ENCODE measurements at places on chromosomes 7 and 10.

- no peak for DNase-seq
These were observed 216.8 kb downstream of the SNX10 start for GRCh38 chr7:26508481-26508880.

DNA sequence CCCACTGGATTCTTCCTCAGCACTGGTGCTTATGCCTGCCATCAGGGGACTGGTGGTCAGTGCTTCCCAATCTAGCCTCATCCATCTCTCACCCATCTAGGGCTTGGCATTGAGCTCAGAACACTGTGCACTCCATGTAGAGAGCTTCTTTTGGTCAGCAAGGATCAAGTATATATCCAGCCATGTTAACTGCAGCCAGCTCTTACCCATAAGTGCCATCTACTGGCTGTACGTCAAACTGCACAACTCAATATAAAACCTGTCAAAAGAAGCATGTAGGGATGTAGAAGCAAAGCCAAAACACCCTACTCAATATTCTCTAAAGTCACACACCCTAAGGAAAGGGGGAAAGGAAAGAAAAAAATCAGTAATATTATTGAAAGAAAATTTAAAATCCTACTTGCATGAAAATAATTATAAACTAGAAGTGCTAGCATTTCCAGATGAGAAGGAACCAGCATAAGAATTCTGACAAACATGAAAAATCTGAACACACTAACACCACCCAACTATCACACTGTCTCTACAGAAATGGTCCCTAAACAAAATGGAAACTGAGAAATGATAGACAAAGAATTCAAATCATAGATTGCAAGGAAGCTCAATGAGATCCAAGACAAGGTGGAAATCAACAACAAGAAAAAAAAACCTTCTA lies 531.1 kb upstream of the STEAP1 start:
- DNase-seq = peak; percentile 40

GRCh38 chr7:98254951-98255610 lies 3.0 kb upstream of the TECPR1 start:
- DNase-seq = no peak

DNA sequence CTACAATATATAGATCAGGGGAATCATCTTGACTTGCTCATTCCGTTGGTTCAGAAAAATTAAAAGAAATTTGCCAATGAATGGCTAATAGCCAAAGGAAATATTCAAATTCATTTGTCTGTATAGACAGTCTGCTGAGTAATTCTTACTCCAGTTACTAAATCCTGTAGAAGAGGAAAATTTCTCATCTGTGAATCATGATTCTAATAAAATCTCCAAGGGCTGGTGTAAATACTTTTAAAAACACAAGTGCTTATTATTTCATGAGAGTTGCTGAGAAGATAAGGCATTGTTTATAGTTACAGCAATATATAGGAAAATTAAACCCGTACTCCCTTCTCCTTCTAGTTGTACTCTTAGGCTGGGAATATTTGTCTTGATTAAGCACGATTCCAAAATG lies 53.0 kb downstream of the WNT2 start:
- DNase-seq = peak; percentile 86

DNA sequence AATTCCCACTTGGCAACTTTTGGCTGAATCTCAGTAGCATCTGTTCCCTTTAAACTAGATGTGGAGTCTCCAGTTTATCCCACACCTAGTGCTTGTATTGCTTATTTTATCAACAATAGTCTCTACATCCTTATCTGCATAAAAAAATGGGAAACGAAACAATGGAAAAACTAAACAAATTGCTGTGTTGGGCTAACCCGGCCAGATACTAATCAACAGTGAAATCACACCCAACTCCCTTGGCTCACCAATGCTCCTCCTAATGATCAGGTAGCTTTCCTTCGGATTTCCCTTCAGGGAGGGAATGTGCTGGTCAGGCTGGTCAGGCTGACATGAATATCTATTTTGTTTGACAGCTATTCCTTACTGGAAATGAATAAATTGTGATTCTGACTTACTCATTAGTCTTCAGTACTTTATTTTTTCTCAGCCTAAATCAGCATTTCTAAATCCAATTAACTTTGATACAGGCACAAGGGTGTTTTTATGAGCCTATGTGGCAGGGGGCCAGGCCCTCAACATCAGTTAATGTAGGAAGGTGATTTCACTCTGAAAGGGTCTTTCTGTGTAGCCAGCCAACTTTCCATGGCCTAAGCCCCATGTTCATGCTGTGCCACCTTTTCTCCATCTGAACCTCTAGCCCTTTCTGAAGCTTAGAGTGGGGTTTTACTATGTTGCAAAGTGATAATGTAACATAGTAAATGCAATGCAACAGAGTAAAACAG lies 170.5 kb upstream of the NPSR1 start:
- DNase-seq = no peak

DNA sequence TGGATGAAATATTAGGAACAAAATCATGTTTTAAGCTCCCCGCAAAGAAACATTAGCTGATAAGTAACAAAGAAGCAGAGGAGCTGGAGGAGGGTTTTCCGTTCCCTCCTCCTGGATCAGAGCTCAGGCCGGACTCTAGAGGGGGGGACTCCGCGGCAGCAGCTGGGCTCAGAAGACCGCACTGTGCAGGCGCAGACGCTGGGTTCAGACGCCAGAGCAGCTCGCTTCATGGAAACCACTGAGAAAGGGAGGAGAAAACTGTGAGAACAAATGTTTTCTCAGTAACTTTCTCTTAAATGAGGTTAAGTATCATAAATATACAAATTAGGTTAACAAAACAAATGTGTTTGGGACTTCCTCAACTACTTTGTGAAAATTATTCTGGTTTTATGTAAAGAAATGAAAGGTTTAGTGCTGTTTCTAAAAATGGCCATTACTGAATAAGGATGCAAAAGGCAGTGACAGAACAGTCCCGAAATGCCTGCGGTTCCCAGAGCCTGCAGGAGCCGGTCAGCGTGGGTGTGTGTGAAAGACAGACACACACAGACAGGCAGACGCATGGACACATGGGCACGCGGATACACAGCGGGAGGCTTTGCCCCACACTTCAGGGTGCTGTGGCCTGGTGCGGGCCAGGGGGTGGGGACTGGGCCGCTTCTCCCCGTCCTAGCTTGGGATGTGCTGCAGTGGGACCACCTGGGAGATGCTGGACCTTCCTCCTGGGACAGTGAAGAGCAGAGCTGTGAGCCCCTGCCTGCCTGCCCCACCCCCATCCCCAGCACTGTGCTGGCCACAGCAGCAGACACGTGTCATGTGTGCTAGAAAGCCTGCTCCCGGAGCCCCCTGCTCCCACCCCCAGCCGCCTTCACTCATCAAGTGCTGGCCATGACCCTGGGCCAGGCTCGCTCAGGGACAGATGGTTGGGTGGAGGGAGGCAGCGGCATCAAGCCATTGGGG lies 20.3 kb upstream of the ADGRA1 start:
- no peak for DNase-seq

GRCh38 chr10:52108236-52108635 lies 205.8 kb upstream of the DKK1 start:
- DNase-seq = no peak

GRCh38 chr7:1922071-1922869 lies 252.2 kb downstream of the ELFN1 start:
- peak; percentile 43 for DNase-seq

GRCh38 chr10:113752553-113752952 lies 1.1 kb downstream of the PLEKHS1 start:
- DNase-seq = no peak

- DNase-seq = no peak
These were observed 97.2 kb downstream of the JAZF1 start for GRCh38 chr7:28083164-28083997.

DNA sequence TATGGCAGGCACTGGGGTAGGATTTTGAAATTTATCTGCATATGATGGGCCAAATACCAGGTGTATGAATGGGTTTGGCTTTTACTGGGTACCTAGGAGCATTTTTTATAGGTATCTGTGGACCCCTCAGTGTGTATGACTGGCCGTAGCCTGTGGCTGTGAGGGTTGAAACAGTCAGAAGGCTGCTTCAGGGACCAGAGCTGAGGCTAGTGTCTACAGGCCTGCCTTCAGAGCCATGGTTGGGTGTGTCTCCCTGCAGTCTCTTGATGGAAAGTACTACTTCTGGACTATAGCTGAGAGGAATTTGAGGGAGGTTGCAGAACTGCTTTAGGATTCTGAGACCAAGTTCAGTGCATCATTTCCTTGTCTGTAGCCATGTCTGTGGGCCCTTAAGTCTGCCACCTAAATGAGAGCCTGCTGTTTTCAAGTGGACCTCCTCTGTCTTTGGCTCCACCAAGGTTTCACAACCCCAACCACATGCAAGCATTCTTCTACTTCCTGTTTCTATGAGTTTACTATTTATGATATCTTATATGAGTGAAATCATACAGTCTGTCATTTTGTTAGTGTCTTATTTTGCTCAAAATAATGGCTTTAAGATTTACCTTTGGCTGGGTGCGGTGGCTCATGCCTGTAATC lies 19.9 kb upstream of the ZNF138 start:
- DNase-seq = no peak

- no peak for DNase-seq
These were observed 47.4 kb downstream of the GRB10 start for GRCh38 chr7:50735333-50735732.

DNA sequence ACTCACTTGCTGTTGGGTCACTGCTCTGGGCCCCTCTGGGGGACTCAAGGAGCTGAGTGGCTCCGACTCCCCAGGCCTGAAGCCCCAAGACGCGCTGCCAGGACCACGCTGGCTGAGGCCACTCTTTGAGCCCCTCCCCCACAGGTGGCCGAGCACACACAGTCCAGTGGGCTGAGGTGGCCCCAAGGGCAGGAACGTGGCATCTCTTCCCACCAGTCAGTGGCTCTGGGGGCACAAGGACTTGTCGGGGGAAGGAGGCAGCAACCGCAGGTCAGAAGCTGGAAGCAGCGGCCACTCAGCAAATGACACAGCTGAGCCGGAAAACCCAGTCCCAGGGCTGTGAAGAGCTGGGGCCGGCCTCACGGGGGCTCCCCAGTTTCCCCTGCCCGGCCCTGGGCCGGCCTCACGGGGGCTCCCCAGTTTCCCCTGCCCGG lies 24.1 kb downstream of the GRIFIN start:
- DNase-seq = no peak

- peak; percentile 28 for DNase-seq
These were observed 305.5 kb downstream of the DNAJB9 start for GRCh38 chr7:108875139-108875538.

DNA sequence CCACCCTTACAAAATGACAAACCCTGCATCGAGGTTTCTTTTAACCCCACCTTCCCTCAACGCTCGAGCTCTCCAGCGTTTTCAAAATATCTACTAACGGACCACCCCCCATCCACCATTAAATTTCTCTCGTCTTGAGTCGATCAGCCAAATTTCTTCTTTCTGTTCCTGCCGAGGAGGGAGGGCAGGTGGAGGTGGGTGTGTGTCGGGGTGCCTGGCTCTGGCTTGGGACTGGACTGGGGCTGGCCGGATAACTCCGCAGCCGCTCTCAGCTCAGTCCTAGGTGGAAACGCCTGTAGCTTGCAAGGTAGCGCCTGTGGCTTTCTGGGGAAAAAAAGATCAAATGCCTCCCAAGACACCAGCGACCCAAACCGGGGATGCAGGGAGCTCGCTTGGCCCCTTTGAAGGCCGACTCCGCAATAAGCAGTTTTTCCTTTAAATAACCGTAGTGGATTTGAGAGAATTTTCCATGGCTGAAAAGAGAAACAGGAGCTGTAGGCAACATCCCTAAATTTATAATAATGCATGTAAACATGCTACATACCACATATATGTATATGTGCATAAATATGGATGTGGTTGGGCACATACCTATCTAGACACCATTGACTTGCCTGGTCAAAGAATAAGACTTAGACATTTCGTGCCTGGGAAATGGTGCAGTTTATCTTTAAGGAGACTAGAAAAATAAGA lies 1.9 kb upstream of the TMEM178B start:
- no peak for DNase-seq

DNA sequence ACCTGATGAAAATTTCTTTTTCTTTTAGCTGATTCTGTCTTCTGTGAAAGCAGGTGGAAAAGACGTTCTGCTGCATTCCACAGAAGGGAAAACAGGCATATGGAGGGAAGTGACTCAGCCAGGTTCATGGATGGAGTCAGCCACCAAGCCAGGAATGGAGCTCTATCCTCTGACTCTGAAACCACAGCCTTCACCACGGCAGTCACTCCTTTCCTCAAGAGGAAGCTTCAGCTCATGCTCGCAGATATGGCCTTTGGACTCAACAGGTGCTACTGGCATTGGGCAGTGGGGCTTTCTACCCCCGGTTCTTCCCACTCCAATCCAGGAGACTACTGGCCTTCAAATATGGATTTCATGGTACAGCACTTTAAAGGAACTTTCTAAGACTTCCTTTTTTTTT lies 11.5 kb upstream of the PLAU start:
- DNase-seq = peak; percentile 94

DNA sequence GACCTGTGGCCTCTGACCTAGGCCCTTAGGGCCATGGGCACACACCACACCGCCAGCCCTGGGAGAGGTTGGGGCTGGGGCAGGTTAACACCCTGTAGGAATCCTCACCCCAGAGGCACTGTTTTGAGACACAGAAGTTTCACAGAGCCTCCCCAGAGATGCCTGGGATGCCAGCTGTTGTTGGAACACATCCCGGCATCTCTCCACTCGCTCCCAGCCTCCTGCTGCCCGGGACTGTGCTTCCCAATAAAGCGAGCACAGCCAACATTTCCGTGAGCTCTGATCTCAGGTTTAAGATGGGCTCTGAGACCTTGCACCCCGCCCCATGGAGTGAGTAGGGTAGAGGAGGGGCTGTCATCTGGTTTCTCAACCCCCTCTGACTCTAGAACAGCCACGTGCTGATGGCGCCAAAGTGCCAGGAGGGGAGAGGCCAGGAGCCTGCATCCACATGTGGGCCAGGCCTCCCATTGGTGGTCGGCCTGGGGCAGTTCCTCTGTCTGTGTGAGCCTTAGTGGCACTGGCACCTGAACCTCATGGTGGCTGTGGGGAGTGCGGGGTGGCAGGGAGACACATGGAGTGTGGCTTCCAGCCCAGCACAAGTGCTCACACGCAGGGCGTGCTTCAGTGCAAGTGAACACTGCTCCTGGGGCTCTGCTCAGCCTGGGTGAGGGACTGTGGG lies 54.7 kb downstream of the RASGEF1A start:
- no peak for DNase-seq

DNA sequence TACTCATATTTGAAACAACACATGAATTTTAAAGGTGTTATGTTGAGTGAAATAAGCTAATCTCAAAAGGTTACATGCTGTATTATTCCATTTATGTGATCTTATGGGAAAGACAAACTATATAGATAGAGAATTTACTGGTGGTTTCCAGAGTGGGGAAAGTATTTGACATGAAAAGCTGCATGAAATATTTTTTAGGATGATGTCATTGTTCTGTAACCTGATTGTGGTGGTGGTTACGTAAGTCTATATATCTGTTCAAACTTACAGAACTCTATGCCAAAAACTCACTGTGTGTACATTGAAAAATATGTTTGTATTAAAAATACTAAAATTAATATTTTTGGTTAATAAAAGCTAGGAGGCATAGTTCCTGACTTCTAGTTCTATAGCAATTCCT lies 453.0 kb downstream of the SORCS3 start:
- DNase-seq = no peak

DNA sequence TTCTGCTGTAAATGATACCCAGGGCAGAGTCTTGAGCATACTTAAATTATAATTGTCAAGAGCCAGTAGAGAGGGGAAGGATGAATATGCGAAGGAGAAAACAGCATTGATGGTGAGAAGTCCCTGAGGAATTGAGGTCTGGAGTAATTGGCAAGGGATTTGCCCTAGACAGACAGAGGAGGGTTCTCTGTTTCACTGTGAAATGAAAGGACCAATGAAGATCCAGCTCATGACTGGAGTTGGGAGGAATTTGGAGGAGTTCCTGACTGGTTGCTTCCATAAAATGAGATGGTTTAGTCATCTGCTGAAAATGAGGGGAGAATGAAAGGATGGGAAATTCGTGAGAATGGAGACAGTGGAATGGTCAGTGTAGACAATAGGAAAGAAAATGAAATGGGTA lies 6.8 kb downstream of the PRPF18 start:
- no peak for DNase-seq
